ENCODE measurements at places on chromosomes 5 and 9. TPM values are rescaled to one million over a fixed set of nuclear protein-coding genes. Genes with fewer than 3 reads are reported as not detected.

The MCTP1 gene
- total RNA-seq: 50.4 TPM

The CRB2 gene
- not detected for total RNA-seq

The PCDHB13 gene
- total RNA-seq: under 0.01 TPM

The TMEM174 gene
- not detected for total RNA-seq

The TXNDC15 gene
- 92.0 TPM for total RNA-seq

The UNC13B gene
- 28.4 TPM for total RNA-seq

The QRFP gene
- not detected for total RNA-seq

The HINT1 gene
- total RNA-seq: 223 TPM

The MEIKIN gene
- not detected for total RNA-seq

The ZDHHC12 gene
- 52.9 TPM for total RNA-seq

The CDC20B gene
- not detected for total RNA-seq

The KIAA0825 gene
- total RNA-seq: 1.7 TPM

The IFNW1 gene
- not detected for total RNA-seq

The SPINK7 gene
- total RNA-seq: not detected

The PCDHA3 gene
- total RNA-seq: not detected

The VCAN gene
- total RNA-seq: 1.7 TPM

The LHX3 gene
- total RNA-seq: not detected

The SOX30 gene
- not detected for total RNA-seq

The TLE1 gene
- total RNA-seq: 130 TPM

The SLC4A9 gene
- total RNA-seq: not detected

The SLC36A2 gene
- total RNA-seq: not detected

The S1PR3 gene
- 1.9 TPM for total RNA-seq

The EGFLAM gene
- not detected for total RNA-seq
